Esophagus (tissue), 2 donors: ENCODE measurements at places on chromosomes 7 and 10. TPM values are rescaled to one million over a fixed set of nuclear protein-coding genes. Genes with fewer than 3 reads are reported as not detected.

SDK1 gene
- 0.47 TPM for polyA plus RNA-seq

RBM48 gene
- polyA plus RNA-seq, result 6.3 TPM

TLX1 gene
- not detected for polyA plus RNA-seq

CLEC5A gene
- 0.69 TPM for polyA plus RNA-seq

PON3 gene
- 0.71 TPM for polyA plus RNA-seq

CACNB2 gene
- 5.1 TPM for polyA plus RNA-seq

ODAD2 gene
- 0.31 TPM for polyA plus RNA-seq

CTNNA3 gene
- polyA plus RNA-seq, result 0.10 TPM

CDH23 gene
- 1.6 TPM for polyA plus RNA-seq

CLDN4 gene
- 233 TPM for polyA plus RNA-seq

CCL24 gene
- not detected for polyA plus RNA-seq
